ENCODE measurements at places on chromosomes 3 and 15.

GRCh38 chr3:49024449-49024848, 2.5 kb downstream of the NDUFAF3 start:
- DNase-seq: no peak

- DNase-seq: no peak
Measured at GRCh38 chr15:64249406-64249805, 86.6 kb upstream of the PPIB start.

DNA sequence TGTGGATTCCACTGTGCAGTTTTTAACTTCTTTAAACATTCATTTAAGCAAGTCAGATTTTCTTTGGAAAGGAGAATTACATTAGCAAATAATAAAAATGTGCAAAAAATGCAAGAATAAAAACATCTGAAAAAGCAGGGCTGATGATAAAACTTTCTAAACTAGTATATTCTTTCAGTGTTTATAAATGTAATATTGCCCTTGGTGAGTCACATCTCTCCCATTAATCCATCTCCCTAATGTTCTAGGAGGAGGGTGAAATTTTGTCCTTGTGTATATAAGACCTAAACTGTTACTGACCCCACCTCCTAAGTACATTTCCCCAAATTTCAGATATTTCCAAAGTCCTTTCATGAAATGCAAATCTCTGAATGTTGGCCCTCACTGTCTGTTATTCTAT, 28.5 kb upstream of the DCUN1D1 start:
- no peak for DNase-seq

GRCh38 chr3:170089862-170090600, 52.2 kb downstream of the GPR160 start:
- DNase-seq: no peak

DNA sequence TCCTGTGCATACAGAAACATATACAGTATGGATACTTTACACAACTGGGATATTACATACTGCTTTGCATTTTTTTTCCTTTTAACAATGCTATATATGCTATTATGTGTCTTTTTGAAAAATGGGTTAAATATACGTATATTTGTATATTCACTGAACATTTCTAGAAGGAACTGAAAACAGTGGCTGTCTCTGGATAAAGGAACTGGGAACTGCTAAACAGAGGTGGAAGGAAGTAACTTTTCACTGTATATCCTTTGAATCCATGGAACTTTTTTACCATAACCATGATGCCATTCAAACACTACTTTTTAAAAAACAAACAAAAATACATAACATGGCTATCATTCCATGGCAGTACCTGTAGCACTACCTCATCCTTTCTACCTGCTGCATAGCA, 1.8 kb downstream of the MTFMT start:
- no peak for DNase-seq

GRCh38 chr3:31610700-31611275, 78.1 kb downstream of the STT3B start:
- DNase-seq: no peak

DNA sequence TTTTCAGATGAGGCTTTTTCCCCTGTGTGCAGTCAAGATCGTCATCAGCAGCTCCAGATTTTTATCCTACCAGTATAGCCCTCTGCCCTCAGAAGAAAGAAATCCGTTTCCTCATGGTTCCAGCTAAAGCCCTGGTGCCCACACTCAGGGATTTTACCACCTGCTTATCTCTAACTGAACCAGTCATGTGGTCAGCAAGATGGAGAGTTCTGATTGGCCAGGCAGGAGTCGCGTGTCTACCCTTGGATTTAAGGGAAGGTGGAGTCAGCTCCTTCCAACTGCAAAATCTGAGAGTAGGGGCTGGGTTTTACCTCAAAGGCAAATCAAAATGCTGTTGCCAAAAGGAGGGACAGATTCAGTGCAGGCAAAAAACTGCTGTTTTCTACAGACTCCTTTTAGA, 135.3 kb downstream of the LRTM1 start:
- DNase-seq: no peak

DNA sequence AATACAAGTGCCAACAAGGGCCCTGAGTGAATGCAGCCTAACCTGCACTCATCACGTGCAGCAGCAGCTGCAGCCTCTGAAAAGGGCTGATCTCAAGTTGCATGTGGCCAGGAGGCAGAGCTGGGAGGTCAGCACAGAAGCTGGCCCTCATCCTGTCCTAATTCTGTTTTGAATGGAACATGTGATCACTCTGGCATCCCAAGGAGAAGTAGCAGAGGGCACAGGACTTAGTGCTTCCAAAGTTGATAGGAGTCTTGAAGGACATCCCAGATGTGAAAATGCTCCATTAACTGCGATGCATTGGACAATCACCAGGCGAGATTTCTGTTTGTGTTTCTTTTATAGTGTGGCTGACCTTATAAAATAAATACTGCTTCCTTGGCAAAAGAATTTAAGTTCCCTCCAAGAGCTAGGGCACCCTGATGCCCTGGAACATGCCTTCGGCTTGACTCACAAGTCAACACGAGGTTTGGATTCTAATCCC, 31.6 kb upstream of the STAG1 start:
- DNase-seq: no peak

Data from DMS79 (cell line).